ENCODE measurements at places on chromosomes 7 and 10. TPM values are rescaled to one million over a fixed set of nuclear protein-coding genes. Genes with fewer than 3 reads are reported as not detected.
A peak's percentile ranks its signal among the peaks of the same experiment; 100 is the strongest.

- DNase-seq = no peak
These were observed 264.4 kb downstream of the SORCS1 start for GRCh38 chr10:106900016-106900652.

DNA sequence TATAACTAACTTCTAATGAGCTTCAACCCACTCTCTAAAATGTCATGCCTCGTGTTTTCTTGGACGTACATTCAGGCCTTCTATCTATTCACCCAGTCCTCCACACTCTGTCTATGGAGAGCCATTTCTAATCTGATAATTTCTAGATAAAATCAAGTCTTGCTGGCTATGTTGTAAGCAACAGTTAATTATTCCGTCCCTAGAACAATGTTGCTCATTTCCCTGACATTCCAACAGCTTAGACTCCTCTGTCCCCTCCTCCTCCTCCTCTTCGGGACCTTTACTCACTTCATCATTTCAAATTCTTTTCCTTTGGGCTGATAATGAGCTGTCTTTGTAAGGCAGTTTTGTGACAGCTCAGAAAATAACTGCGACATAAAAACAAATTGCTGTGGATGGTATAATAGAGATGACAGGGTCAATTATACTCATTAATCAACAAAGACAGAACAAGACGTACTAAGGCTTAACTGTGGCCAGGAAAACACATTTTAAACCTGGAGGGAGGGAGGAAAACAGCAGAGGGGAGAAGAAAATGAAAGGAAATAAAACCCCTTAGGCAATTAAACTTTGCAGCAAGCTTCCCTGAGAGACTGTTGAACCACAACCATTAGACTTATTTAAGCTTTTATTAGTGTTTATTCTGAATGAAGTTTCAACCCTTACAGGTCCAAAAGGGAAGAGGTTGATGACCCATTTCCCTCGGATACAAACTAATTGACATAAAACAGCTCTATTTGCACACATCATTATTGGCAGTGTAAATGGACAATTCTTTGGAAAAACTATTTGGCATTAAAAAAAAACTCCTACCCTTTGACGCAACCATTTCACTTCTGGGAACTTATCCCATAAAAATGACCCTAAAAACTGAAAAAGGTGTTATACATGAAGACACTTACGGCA lies 179.1 kb downstream of the SFMBT2 start:
- no peak for DNase-seq

- no peak for DNase-seq
These were observed 16.1 kb upstream of the ZC3HAV1 start for GRCh38 chr7:139125657-139126056.

DNA sequence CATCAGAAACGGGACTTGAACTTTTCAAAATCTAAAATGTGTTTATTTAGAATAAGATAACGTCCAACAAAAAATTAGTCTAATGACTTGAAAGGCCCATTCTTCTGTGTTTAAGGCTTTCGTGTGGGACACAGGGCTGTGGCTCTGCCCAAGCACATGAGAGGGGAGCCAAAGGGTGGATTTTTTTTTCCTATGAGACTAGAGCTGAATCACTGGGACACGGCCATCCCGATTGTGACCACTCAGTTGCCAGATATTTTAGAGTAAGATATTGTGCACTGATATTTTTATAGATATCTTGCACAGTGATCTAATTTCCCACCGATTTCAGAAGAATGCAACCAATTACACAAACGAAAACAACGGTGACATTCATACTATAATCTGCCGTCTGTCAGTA lies 99.9 kb downstream of the ANK3 start:
- DNase-seq = no peak

- DNase-seq = no peak
These were observed 167.9 kb upstream of the ZMIZ1 start for GRCh38 chr10:78900715-78901430.

DNA sequence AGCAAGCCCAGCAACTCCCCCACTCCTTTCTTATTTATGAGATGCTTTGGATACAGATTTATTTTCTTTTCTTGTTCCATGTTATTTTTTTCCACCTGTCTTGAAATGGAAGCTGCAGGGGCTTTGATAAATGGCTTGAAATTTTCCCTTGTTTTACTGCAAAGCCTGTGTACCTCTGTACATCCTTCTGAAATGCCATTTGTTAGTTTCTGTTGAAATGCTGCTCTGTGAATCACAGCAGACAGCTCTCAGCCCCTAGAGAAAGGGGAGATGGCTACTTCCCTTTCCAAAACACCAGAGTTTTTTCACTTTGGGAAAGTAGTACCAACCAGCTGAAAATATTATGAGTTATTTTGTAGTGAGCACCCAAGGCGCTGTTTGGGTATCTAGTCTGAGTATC lies 304.2 kb downstream of the ELMO1 start:
- no peak for DNase-seq

GRCh38 chr7:78020874-78021249 lies 222.3 kb downstream of the PHTF2 start:
- no peak for DNase-seq

- DNase-seq = peak; percentile 15
These were observed 71.0 kb downstream of the PAXIP1 start for GRCh38 chr7:154931906-154932305.

DNA sequence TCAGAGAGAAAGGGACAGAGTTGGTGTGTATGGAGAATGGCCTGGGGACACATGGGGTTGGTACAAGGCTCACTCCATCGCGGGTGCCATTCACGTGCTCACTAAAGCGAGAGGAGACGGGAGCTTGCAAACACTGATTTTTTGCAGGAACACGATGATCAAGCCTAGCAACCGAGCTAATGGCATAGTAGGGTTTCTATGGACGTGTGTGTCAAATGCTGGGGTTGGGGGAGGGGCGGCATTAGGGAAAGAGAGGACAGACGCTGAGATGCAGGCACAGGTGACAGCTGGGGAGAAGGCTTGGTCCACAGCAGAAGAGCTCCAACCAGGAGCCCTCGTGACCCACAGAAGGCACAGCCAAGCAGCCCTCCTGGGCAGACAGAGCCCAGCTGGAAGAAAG lies 33.9 kb downstream of the RCC1L start:
- DNase-seq = no peak

ENTPD1 gene
- total RNA-seq = not detected

- DNase-seq = peak; percentile 46
These were observed 151.1 kb downstream of the SEM1 start for GRCh38 chr7:96558530-96558929.

CEP55 gene
- total RNA-seq = 30.8 TPM

- DNase-seq = no peak
These were observed 34.2 kb downstream of the FIGNL1 start for GRCh38 chr7:50415844-50416364.

DYDC2 gene
- not detected for total RNA-seq

DNA sequence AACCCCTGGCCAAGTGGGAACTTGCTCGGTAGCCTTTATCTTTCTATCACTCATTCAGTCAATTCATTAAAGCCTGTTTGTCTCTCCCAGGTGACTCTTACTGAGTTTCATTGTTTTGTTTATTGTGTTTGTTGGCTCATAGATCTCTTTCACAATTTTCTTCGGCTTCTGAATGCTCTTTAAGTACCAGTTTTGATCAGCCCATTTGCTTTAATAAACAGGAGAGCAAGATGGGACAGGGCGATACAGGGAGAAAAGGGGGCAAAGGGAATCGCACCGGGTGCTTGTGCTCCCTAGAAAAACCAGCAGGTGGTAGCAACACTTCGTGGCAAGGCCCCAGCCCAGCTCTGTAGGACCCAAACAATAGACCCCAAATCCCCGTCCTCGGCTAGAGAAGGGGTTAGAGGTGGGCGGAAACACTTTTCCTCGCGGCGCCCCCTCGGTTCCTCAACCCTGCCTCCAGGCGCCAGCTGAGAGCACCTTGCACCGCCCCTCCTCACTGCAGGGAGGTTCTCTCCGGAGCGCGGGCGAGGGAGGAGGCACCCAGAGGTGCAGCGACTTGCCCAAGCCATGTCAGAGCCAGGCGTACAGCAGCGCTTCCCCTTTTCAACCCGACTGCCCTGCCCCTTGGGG lies 1.0 kb upstream of the EPHB6 start:
- peak; percentile 39 for DNase-seq

UNCX gene
- total RNA-seq = not detected

GRCh38 chr10:7359356-7359755 lies 51.5 kb downstream of the SFMBT2 start:
- no peak for DNase-seq

DNA sequence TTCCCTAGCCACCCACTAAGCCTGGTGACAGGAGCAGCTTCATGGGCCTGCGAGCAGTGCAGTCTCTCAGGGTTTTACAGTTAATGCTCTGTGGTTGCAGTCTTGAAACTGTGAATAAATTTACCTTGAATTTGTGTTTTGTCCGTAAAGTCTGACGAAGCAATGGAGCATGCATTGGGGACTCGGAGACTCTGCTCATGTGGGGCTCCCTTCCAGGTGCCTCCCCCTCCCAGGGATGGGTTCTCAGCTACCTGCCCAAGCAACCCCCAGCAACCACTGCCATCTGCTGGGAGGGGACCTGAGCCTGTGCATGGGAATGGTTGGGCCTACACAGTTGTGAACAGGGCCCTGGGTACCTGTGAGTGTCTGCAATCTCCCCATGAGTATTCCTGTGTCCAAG lies 36.3 kb upstream of the IKZF1 start:
- no peak for DNase-seq

- DNase-seq = peak; percentile 84
These were observed 42.6 kb upstream of the AMPH start for GRCh38 chr7:38673795-38674194.

DNA sequence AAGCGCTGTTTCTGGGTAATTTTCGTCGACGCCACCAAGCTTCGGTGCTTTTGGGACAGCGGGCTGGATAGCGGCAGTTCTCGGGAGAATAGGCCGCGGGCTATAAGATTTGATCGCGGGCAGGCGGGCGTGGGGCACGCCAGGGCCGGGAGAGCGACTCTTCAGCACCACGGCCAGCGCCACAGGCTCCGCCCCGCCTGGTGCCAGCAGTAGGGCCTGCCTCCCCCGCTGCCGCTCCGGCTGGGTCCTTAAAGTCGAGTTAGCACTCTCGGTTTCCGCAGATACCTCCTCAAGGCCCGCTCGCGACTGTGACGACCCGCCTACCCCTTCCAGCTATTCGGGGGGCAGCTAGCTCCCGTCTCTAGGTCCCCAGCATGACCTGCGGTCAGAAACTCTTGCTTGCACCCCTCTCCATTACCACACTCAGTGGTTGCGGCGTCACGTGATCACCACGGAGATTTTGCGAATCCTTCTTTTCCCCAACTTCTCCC lies 9.4 kb downstream of the NXPH1 start:
- DNase-seq = no peak

GRCh38 chr10:52110576-52110975 lies 203.5 kb upstream of the DKK1 start:
- DNase-seq = no peak

- no peak for DNase-seq
These were observed 203.5 kb downstream of the PTEN start for GRCh38 chr10:88066876-88067275.

DNA sequence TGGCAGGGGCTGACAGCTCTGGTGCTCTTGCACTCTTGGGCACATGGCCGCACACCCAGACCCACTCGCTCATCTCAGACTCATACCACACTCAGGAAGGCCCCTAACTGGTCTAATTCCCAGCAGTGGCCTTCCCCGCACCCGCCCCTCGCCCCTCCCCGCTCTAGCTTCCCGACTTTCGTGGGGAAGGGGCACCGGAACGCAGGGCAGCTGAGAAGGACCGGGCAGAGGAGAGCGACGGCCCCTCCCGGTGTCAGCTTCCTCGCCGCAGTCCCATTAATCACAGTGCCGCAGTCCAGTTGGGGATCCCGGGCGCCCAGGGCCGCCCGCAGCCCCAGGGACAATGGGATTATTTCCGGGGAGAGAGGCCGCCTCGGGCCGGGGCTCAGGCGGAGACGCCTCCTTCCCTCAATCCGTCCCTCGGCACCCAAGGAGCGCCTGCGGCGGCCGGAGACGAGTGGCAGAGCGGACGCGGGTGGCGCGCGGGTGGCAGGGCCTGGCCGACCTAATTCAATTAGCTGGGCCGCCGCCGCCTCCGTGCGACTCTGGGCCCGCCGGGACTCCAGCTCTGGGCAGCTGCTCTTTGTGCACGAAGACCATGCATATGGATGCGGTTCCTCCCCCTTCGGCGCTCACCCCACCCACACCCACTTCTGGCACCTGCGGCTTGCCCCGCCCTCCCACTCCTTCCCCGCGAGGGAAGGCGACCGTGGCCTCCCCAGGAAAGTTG lies 7.8 kb upstream of the TLX1 start:
- DNase-seq = no peak

DNA sequence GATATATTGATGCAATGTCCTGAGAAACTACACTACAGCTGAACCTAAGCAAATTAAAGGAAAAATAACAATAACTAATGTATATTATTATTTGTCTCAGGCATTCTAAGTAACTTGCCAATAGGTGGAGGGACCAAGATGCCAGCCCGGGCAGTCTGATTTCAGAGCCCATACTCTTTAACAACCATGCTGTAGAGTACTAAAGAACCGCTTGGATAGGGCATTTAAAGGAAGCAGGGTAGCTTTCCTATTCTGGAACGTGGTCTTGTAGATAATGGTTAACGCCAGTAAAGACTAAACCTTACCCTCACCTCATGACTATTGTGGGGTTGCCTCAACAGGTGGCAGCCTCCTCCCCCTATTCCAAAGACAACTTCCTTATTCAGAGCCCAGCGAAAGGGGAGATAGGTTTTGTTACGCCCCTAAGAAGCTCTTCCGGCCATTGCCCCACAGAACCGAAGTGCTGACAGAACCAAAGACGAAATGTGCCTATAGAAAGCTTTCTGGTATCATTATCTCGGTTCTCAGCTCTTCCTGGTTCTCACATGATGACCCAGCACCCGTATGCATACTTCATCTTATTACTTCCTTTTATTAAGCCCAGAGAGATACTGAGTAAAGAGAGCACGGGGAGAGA lies 707 bp upstream of the C1GALT1 start:
- DNase-seq = peak; percentile 28

- DNase-seq = no peak
These were observed 397.3 kb downstream of the TYW1 start for GRCh38 chr7:67393903-67394302.

GRID2IP gene
- not detected for total RNA-seq

GRCh38 chr7:69204943-69205342 lies 393.3 kb upstream of the AUTS2 start:
- DNase-seq = no peak

NUTM2E gene
- not detected for total RNA-seq

DNA sequence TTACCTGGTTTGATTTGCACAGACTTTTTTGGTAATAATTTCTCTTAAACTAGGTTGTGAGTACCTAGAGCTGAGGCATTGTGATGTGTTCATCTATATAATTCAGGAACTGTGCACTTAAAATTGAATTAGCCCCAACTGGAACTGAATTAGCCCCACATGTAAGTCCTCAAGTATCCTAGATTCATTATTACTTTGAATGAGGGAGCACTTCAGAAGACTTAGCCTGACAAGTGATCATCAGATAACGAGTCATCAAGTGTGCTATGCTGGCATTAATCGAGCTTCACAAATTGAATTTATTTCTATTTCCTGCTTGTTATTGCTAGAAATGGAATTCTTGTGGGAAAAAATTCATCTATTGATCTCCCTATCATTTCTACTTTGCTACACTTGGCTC lies 323.4 kb upstream of the SEMA3D start:
- DNase-seq = no peak

Measured in IMR-90 (cell line).